ENCODE measurements at places on chromosomes 12 and 14. TPM values are rescaled to one million over a fixed set of nuclear protein-coding genes. Genes with fewer than 3 reads are reported as not detected.

The PTHLH gene
- not detected for total RNA-seq

The HOXC4 gene
- not detected for total RNA-seq

The MAP3K9 gene
- 7.9 TPM for total RNA-seq

The ZNF385A gene
- total RNA-seq, result 0.29 TPM

The C12orf50 gene
- not detected for total RNA-seq

The GPD1 gene
- 0.24 TPM for total RNA-seq

The SYNDIG1L gene
- not detected for total RNA-seq

The TCL1B gene
- not detected for total RNA-seq

The CRACR2A gene
- total RNA-seq, result 33.9 TPM

The INSM2 gene
- total RNA-seq, result not detected

The STXBP6 gene
- total RNA-seq, result not detected

The ANKRD13A gene
- 78.3 TPM for total RNA-seq

The GLT1D1 gene
- total RNA-seq, result not detected

The TRIM9 gene
- total RNA-seq, result 0.30 TPM

The CLMN gene
- total RNA-seq, result 1.4 TPM

The SERPINA4 gene
- not detected for total RNA-seq

The KRT79 gene
- total RNA-seq, result not detected

The MUCL1 gene
- not detected for total RNA-seq

The COX8C gene
- not detected for total RNA-seq

The CCDC175 gene
- total RNA-seq, result not detected

The RTL1 gene
- not detected for total RNA-seq
